ENCODE measurements at places on chromosomes 13 and 19.

DNA sequence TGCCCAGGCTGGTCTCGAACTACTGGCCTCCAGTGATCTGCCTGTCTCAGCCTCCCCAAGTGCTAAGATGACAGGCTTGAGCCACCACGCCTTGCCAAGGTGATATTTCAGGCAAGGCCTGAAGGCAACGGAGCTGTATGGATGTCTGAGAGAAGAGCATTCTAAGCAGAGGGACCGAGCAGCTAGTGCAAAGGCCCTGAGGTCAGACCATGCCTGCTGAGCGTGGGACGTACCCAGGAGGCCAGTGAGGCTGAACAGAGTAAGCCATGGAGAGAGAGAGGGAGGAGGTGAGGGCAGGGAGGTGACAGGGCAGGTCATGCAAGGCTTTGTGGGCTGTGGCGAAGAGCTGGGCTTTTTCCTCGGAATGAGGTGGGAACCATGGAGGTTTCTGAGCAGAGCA, 3.4 kb upstream of the SLC44A2 start:
- DNase-seq, result no peak

- no peak for DNase-seq
Measured at GRCh38 chr13:103157016-103157415, 90.8 kb upstream of the SLC10A2 start.

- no peak for DNase-seq
Measured at GRCh38 chr19:7311911-7312310, 17.7 kb upstream of the INSR start.

GRCh38 chr19:35715355-35715809, 2.4 kb upstream of the KMT2B start:
- DNase-seq, result no peak

GRCh38 chr13:77521595-77522367, 13.7 kb upstream of the SCEL start:
- peak; percentile 74 for DNase-seq

GRCh38 chr13:111516712-111517640, 196.5 kb downstream of the TEX29 start:
- peak; percentile 73 for DNase-seq

Data from left lung (tissue), 14 donors.